ENCODE measurements at places on chromosomes 4 and X.

DNA sequence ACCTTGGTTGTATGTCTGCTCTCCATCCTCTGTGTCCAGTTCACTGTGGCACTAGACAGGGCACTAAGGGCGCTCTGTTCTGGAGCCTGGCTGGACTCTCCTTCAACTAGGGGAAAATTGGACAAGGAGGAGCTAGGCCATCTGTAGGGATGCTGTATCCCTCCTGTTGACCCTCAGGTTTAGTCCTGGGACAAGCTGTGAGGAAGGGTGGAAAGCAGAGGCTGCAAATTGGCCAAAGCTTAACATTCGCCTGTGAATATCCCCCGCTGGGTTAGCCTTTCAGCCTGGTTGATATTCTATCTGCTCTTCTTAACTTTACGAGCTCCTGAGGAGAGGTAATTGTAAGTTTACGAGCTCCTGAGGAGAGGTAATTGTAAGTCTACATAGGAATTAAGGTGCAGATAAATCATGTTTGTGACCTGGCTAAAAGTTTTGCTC lies 64.4 kb upstream of the ENPEP start:
- DNase-seq = no peak

DNA sequence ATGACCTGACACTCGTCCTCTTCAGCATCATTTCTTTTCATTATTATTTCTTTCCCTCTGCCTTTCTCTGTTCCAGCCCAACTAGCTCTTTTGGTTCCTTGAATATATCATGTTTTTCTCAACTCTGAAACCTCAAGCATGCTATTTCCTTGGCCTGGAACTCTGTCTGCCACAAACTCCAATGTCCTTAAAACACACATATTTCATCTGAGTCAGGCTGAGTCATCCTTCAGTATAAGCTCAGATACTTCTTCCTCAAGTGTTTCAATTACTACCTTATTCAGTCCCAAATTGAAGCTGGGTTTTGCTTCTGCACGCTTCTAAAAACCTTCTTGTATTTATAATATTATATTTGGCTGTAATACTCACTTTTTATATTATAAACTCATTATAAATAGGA lies 424.2 kb downstream of the PDGFC start:
- DNase-seq = no peak

- DNase-seq = no peak
Measured at GRCh38 chr4:68576272-68577125, at the start of gene UGT2B17. Gene UGT2B17 (minus strand): TSS chr4:68576322. CDS start chr4:68568484, 7,838 bp downstream.

GRCh38 chrX:127030016-127030748 lies 210.7 kb downstream of the PRR32 start:
- no peak for DNase-seq

- DNase-seq = no peak
Measured at GRCh38 chrX:119648421-119648775, 42.2 kb upstream of the NKRF start.
